Mammary microvascular endothelial cell (primary cell): ENCODE measurements at places on chromosomes 3 and 15. TPM values are rescaled to one million over a fixed set of nuclear protein-coding genes. Genes with fewer than 3 reads are reported as not detected.

Gene ZNF860
- 0.89 and 1.6 TPM in 2 replicates for total RNA-seq

Gene TTC21A
- total RNA-seq = 2.2 and 2.4 TPM in 2 replicates

Gene PLCL2
- total RNA-seq = 8.9 and 9.1 TPM in 2 replicates

Gene FMN1
- total RNA-seq = under 0.01 TPM in 2 replicates

Gene CKMT1B
- not detected in 2 replicates for total RNA-seq

Gene GNAT1
- 0.13 TPM in 1 of 2 replicates, not detected in the other for total RNA-seq

Gene LRIG1
- total RNA-seq = 3.7 and 3.8 TPM in 2 replicates

Gene NRG4
- total RNA-seq = not detected in 2 replicates

Gene NPAP1
- not detected in 2 replicates for total RNA-seq

Gene ZNF385D
- 2.2 and 4.5 TPM in 2 replicates for total RNA-seq

Gene TIGIT
- not detected in 2 replicates for total RNA-seq

Gene CLDN1
- 11.3 and 12.6 TPM in 2 replicates for total RNA-seq

Gene CTXN2
- total RNA-seq = not detected in 2 replicates

Gene PLSCR4
- total RNA-seq = 43.8 and 45.5 TPM in 2 replicates

Gene KCNAB1
- total RNA-seq = 0.20 and 0.53 TPM in 2 replicates

Gene SLC41A3
- 38.0 and 40.8 TPM in 2 replicates for total RNA-seq

Gene PP2D1
- not detected in 2 replicates for total RNA-seq

Gene SUSD5
- total RNA-seq = 4.3 and 4.6 TPM in 2 replicates

Gene ITPKA
- 0.44 and 1.7 TPM in 2 replicates for total RNA-seq

Gene IQCH
- total RNA-seq = 1.1 and 1.7 TPM in 2 replicates

Gene ELP6
- 30.2 and 31.9 TPM in 2 replicates for total RNA-seq

Gene PAK2
- total RNA-seq = 36.1 and 38.6 TPM in 2 replicates

Gene TPRA1
- 49.0 and 54.2 TPM in 2 replicates for total RNA-seq

Gene CCR9
- total RNA-seq = not detected in 2 replicates

Gene FETUB
- not detected in 2 replicates for total RNA-seq

Gene IL17RB
- total RNA-seq = not detected in 2 replicates

Gene DUOX1
- not detected in 2 replicates for total RNA-seq

Gene EXD1
- total RNA-seq = not detected in 2 replicates

Gene RARB
- total RNA-seq = 32.2 and 35.0 TPM in 2 replicates

Gene THOC7
- 44.5 and 54.8 TPM in 2 replicates for total RNA-seq

Gene IMPDH2
- total RNA-seq = 197 and 214 TPM in 2 replicates

Gene MED12L
- 0.07 TPM in 1 of 2 replicates, not detected in the other for total RNA-seq

Gene GABRB3
- not detected in 2 replicates for total RNA-seq

Gene IGF2BP2
- 42.8 and 45.0 TPM in 2 replicates for total RNA-seq

Gene IL5RA
- not detected in 2 replicates for total RNA-seq

Gene GABRR3
- total RNA-seq = not detected in 2 replicates

Gene DAZL
- total RNA-seq = not detected in 2 replicates

Gene IMPG2
- total RNA-seq = under 0.01 and 0.07 TPM in 2 replicates

Gene CNBP
- 265 and 267 TPM in 2 replicates for total RNA-seq

Gene ADAMTSL3
- total RNA-seq = 0.80 and 0.89 TPM in 2 replicates

Gene PLAAT1
- total RNA-seq = 0.10 and 0.60 TPM in 2 replicates

Gene CCDC33
- total RNA-seq = not detected in 2 replicates

Gene FGF12
- total RNA-seq = 6.9 and 7.3 TPM in 2 replicates

Gene SSUH2
- total RNA-seq = 0.07 TPM in 1 of 2 replicates, not detected in the other

Gene TMEM207
- not detected in 2 replicates for total RNA-seq

Gene ALDH1L1
- total RNA-seq = not detected in 2 replicates

Gene SYNPR
- total RNA-seq = not detected in 2 replicates

Gene EIF5A2
- 4.9 and 8.8 TPM in 2 replicates for total RNA-seq

Gene SERINC4
- total RNA-seq = 0.05 TPM in 1 of 2 replicates, not detected in the other

Gene CBLB
- 7.3 and 11.2 TPM in 2 replicates for total RNA-seq

Gene GOLGA8K
- not detected in 2 replicates for total RNA-seq
